ENCODE measurements at places on chromosomes 16 and 17.

GRCh38 chr17:32277284-32277683 is 11.7 kb downstream of the RHBDL3 start:
- no peak for DNase-seq

GRCh38 chr17:64615028-64615677 is 47.0 kb downstream of the SMURF2 start:
- no peak for DNase-seq

DNA sequence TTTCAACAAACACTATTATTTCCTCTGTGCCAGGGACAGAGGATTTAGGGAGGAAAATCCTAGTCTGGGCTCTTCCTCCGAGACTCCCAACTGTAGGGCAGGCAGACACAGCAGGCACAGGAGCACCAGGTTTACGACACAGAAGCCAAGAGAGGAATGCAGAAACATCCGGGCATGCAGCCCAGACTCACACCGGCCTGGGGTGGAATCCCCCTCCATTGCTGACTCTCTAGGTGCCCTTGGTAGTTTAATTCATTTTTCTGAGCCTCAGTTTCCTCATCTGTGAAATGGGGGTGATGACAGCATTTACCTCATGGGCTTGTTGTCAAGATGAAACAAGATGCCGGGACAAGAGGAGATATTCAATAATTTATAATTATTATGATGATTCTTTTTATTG is 14.9 kb downstream of the CA4 start:
- no peak for DNase-seq

GRCh38 chr16:85690469-85691064 is 1.8 kb upstream of the GINS2 start:
- DNase-seq, result no peak

GRCh38 chr16:13120557-13120956 is 219.2 kb downstream of the SHISA9 start:
- DNase-seq, result no peak

DNA sequence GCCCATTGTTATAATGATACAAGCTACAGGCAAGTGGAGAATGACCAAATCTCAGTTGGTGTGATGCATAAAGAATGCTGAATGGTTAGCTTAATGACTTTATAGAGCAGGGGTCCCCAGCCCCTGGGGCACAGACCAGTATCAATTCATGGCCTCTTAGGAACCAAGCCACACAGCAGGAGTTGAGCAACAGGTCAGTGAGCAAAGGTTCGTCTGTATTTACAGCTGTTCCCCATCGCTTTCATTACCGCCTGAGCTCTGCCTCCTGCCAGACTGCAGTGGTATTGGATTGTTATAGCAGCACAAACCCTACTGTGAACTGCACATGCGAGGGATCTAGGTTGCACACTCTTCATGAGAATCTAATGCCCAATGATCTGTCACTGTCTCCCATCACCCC is 114.0 kb upstream of the ZFHX3 start:
- no peak for DNase-seq
